Trophoblast cell (in vitro differentiated cells and primary cell): ENCODE measurements at places on chromosomes 12 and 14.

GRCh38 chr14:96582995-96583394, 80.8 kb downstream of the PAPOLA start:
- no peak for DNase-seq

DNA sequence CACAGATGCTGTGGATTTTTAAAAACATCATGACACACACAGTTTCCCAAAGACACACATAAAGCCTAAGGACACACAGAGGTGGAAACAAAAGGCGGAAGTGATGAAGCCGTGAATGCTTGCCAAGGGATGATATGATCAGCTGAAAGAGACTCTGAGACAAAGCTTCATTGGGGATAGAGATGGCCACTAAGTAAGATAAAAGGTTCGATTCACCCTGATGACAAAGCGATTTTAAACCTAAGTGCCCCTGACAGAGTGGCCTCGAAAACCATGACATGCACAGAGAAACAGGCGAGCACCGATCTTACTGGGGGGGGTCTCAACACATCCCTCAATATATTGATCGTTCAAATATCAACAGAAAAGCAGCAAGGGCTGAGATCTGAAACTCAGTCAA, 20.3 kb upstream of the EIF5 start:
- DNase-seq = no peak

- no peak for DNase-seq
Observed at GRCh38 chr12:128518644-128519043, 251.7 kb downstream of the TMEM132C start.

- DNase-seq = peak; percentile 11
Observed at GRCh38 chr12:110742096-110742717, 484 bp downstream of the PPP1CC start.

GRCh38 chr12:132453361-132454192, 36.4 kb upstream of the FBRSL1 start:
- no peak for DNase-seq

GRCh38 chr12:1907652-1908611, 10.5 kb downstream of the CACNA2D4 start:
- DNase-seq = peak; percentile 23

GRCh38 chr12:103748002-103748401, 93.0 kb downstream of the NT5DC3 start:
- peak; percentile 44 for DNase-seq

- DNase-seq = no peak
Observed at GRCh38 chr14:36506732-36507614, 13.1 kb downstream of the NKX2-1 start.

DNA sequence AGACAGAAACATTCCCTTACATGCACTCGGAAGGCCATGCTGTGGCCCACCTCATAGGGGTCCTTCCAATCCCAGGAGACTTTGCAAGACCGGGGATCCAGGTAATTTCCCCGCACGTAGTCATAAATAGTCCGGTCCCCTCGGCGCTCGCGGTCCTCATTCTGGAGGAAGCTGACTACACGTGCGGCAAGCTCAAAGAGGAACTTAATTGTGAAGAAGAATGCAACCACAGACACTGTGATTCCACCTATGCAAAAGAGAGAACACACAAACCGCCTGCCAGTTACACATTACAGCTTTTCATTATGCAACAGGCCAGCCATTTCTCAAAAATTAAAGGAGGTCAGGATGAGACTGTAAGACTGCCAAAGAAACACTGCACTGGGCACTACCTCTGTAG, 28.4 kb downstream of the AREL1 start:
- DNase-seq = no peak

DNA sequence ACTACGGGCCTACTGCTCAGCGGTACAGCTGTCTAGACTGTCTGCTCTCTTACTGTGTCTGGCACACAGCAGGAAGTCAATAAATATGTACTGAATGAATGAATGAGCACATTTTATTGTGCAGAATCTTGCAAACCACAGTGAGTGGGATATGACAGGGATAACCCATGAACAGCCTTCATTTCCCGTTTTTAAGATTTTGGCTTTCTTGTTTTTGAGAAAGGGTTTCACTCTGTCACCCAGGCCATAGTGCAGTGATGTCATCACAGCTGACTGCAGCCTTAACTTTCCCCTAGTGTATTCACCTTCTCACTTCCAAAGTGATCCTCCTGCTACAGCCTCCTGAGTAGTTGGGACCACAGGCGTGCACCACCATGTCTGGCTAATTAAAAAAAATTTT, 203.1 kb downstream of the AEBP2 start:
- no peak for DNase-seq

DNA sequence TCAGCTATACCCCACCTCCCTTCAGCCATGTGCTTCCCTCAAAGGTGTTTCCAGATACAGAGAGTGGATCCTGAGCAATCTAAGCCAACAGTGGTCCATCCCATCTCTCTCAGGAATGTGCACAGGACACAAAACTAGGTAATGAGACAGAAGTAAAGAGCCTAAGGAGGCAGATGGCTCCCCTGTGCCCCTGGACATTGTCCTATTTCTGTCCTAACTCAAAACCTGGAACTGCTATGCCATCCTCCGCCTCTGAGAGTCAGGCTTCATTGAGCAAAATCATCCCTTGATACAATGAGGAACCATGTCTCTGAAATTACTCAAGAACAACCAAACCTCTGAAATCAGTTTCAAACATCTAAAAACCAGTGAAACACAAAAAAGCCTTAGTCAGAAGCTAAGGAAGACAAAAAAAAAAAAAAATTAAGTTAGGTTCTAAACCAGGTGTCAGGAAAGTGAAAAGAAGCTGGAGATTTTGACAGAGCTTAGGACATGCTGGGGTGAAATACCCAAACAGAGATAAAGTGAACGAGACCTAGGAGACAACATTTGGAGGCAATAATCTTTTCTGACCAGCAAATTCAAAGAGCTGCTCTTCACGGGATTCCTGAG, 200.3 kb upstream of the PLEKHG7 start:
- DNase-seq = peak; percentile 19

- DNase-seq = no peak
Observed at GRCh38 chr12:79844693-79845092, 90.2 kb downstream of the PPP1R12A start.

DNA sequence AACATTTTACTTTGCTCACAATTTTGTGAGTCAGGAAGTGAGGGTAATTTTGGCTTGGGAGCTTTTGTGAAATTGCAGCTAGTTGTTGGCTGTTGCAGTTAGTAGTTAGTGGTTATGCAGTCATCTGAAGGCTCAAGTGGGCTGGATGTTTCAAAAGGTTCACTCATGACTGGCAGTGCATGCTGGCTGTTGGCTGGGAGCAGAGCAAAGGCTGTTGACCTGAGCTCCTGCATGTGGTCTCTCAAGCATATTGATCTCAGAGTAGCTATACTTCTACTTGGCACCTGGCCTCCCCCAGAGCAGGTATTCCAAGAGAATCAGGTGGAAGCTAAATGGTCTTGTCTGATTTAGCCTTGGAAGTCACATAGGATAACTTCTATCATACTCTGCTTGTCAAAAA, 414.1 kb upstream of the STXBP6 start:
- no peak for DNase-seq

- no peak for DNase-seq
Observed at GRCh38 chr12:8123124-8123912, at the start of gene CLEC4A. Gene CLEC4A, plus strand, starts transcription at chr12:8123617. Its CDS starts 262 bp downstream, at chr12:8123879.

DNA sequence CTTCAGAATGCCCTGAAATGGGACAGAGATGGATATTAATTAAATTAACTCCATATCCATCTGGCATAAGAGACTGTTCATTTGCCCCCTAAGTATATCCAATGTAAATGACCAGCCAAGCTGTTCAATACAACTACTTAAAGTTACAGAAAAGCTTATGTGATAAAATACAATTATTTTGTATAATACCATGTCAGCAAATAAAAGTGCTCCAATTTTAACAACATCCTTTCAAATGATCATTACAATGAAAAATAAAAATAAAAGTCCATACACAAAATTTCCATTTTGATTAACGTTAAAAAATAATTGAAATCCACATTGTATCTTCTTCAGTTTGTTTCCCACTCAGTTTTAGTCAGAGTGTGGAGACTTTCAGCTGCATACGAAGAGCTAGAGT, 5.7 kb downstream of the CLEC6A start:
- DNase-seq = no peak

GRCh38 chr14:104387022-104388010, 192.2 kb upstream of the C14orf180 start:
- DNase-seq = no peak

DNA sequence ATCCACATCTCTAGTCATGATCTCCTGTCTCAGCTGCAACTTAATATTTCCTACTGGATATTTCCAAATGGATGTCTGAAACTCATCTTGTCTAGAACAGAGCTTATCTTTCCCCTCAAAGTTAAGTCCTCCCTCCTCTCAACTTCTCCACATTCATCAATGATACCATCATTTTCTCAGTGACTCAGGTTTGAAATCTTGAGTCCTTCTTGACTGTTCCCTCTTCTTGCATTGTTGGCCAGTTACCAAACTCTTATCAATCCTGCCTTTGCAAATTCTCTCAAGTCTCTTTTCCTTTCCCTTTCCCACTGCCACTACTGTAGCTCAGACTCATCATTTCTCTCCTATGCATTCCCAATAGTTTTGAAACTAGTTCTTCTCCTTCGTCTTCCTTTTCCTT, 14.3 kb upstream of the CHURC1 start:
- DNase-seq = no peak

DNA sequence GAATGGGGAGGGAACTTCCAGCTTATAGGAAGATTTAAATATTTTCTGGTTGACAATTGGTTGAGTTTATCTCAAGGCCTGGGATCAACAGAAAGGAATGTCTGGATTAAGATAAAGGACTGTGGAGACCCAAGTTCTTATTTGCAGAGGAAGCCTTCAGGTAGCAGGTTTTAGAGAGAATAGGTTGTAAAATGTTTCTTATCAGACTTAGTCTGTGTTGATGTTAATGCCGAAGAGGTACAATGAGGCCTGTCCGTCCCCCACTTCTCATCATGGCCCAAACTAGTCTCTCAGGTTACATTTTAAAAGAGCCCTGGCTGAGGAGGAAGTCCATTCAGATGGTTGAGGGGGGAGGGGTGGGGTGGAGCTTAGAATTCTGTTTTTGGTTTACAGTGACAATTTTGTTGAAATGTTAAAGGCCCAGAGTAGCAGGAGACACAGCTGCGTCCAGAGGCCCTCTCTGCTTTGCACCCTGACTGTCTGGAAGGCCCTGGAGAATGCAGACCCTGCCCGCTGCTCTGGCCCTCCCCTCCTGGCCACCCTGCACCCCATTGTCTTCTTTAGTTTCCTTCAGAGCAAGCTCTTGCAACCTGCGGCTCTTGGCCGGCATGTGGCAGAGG, 672.5 kb upstream of the TMEM132C start:
- DNase-seq = no peak

GRCh38 chr14:104788161-104788818, 7.3 kb downstream of the AKT1 start:
- peak; percentile 59 for DNase-seq

DNA sequence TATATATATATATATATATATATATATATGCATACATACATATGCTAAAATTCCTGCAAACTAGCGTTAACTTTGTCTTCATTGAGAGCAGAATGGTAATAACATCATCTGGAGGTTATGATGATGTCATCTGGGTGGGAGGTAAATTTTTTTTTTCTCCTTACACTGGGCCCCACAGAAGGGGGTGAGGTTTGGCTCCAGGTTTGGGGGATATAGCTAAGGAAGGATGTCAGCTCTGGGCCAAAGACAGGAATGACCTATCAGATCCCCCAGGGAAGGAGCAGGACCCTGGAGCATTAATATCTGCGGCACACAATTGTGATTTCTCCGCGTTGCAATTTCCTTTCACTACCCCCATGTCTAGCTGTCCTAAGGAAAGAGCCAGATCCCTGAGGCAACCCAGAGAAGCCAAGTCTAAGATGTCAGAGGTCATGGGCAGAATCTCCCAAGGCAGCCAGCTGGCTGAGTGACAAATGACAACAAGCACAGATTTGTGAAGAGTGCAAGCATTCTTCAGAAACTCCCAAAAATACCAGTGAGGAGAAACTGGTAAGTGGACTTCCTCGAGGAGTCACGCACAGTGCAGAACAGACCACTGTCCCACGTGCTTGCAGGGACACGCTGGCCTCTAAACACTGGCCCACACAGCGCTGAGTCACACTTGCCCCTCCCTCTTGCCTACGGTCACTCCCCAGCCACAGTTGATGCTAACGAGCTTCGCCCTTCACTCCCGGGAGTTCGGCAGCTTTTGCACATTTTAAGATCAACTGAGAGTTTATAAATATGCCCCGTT, 9.9 kb downstream of the UBC start:
- DNase-seq = peak; percentile 91

- DNase-seq = no peak
Observed at GRCh38 chr12:19778172-19778571, 338.9 kb downstream of the AEBP2 start.

- no peak for DNase-seq
Observed at GRCh38 chr12:59675461-59675860, 79.6 kb downstream of the SLC16A7 start.

DNA sequence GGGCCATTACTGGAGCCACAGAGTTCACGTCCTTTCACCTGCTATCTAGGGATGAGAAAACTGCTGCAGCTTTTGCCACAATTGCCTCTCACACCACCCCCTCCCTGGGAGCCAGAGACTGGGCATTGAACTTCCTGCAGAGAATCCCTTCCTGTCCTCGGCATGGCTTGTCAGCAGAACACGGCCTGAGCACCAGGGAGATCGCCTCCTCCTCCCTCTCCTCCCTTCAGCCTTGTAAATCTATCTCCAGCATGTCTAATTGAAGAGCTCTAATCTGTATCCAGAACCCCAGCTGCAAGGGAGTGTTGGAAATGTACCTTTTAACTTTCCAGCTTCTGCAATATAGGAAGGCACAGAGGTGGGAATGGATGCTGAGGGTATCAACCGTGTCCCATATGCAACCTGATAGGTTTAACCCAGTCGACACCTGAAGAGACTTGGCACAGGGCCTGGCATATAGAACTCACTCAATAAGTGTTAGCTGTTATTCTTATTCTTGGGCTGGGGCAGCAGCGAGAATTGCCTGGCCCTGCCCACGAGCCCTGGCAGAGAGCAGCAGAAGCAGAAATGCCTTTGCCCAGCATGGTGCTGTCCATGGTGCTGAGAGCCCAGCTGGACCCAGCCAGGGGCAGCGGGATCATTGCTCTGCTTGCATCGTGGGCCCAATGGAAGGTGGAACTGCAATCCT, 26.8 kb downstream of the TMEM63C start:
- peak; percentile 83 for DNase-seq

GRCh38 chr14:24054646-24055045, 2.8 kb downstream of the CARMIL3 start:
- DNase-seq = no peak

DNA sequence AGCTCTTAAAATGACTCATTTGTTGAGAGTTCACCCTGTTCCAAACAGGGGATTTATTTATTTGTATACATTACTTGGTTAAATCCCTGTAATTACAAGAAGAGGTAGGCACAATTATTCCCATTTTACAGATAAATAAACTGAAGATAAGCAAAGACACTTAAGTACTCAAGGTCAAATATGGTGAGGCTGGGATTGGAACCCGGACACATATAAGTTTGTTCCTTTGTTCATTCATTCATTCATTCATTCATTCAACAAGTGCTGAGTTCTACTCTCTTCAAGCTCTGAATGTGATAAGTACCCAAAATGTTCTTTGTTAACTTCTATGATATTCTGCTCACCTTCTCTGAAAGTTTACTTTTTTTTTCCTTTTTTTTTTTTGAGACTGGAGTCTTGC, 2.4 kb upstream of the TRIM9 start:
- no peak for DNase-seq

- DNase-seq = no peak
Observed at GRCh38 chr12:53725824-53726223, 1.4 kb downstream of the CALCOCO1 start.
